ENCODE measurements at places on chromosomes 6 and 20.
A peak's percentile ranks its signal among the peaks of the same experiment; 100 is the strongest.

GRCh38 chr6:36113703-36114102 is 16.6 kb upstream of the MAPK13 start:
- no peak for DNase-seq

DNA sequence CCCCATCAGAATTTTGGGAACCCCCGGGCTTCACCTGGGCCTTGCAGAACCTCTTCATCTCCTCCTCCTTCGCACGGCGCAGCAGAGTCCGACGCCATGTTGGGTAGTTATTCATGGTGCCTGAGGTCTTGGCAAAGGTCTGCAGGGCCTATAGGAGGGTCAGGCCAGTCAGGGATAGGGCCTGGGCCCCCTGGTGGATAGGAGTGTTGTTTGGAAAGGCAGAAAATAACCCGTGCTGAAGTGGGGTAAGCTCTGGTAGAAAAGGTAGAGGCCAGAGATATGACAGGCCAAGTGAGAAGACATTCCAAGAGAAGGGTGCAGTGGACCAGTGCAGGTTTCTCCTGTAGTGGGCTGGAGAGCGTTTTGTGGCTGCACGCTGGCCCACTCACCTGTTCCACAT is 4.9 kb downstream of the SMPD2 start:
- DNase-seq: no peak

- DNase-seq: no peak
Measured at GRCh38 chr6:33276581-33276863, 401 bp upstream of the B3GALT4 start.

GRCh38 chr6:112117554-112117953 is 30.2 kb downstream of the FAM229B start:
- DNase-seq: peak; percentile 45

DNA sequence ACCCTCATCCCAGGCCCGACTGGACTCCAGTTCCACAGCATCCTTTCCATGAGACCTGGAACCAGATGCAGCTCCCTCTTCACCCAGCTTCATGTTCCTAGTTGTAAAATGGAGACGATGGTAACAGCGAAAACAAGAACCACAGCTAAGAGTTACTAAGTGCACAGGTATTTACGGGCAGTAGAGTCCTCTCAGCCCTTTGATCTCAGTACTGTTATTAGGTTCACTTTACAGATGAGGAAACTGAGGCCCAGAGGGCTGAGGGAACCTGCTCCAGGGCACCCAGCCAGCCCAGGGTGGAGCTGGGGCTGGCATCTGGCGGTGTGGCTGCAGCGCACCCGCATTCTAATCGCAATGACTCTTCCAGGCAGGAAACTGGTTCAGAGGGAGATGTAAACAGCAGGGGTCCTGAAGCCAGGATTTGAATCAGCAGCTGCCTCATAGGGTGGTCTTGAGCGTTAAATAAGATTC is 858 bp downstream of the BCAS1 start:
- DNase-seq: no peak

DNA sequence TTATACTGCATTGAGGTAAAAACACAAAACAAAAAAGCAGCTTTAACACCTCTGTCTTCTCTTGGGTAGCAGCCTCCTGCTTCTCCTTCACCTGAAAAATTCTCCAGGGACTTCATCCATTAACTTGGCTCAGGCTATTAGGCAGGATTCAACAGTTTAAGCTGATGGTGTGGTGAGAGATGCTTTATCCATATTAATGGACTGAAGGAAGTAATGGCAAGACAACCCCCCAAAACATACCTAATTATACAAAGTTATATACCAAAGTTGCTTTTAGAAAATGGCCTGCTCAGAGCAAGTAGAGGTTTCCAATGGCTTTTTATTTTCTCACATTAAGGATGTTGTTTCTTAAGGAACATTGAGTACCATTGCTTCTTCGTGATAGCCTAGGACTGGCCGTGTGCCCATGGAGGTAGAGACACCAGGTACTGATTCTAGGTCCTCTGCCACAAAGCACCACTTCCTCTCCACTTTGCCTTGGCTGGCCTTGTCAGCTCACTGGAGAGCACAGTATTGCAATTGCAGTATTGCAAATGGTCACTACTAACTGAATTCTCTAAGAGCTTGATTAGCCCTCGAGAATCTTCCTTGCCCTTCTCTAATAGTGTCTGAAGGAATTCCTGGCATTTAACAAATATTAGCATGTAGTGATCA is 7.3 kb downstream of the EDN1 start:
- DNase-seq: no peak

GRCh38 chr6:128432394-128432793 is 88.0 kb downstream of the PTPRK start:
- peak; percentile 65 for DNase-seq

DNA sequence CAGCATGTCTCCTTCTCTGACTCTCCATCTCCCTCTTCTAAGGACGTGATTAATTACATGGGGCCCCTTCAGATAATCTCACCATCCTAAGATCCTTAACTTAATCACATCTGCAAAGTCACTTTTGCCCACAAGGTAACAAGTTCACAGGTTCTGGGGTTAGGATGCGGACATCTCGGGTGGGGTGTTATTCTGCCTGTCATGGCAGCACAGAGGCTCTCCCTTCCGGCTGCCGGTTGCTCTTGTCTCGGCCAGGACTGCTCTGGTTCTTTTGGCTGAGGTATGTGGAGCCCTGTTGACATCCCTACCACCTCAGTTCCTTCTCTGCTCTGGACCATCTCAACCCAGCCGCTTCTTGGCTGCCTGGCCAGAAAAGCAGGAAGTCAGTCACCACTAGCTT is 4.2 kb upstream of the CST11 start:
- no peak for DNase-seq

DNA sequence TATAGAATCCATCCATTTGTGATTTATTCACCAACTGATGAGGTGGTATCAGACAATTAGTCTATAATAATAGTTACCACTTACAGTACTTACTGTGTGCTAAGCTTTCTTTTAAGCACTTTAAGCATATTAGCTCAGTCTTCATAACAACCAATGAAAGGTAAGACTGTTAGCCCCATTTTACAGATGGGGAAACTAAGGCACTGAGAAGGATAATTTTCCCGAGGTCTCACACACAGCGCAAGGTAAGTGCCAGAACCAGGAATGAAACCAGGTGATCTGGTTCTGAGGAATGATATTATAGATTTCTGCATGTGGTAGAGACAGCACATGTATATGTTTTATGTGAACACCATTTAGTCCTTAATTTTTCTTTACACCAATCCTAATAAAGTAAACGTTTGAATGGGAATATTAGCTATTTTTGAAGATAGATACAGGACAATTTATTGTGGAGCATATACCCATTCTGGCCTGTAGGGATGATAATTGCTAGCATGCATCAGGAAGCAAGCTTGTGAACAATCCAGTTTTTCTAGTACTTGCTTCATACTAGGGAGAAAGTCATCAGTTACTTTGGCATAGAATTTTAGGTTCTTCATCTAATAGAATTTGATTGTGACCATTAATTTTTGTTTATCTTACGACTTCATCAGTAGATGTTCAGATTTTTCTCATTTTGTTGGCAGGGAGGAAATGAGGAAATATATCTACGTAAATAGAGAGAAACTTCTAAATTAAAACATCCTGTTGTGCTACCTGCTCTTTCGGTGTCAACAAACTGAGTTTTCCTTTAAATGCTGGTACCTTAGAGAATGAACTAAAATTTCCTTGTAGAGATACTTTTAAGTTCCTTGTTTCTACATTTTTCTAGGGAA is 3.0 kb downstream of the YWHAB start:
- no peak for DNase-seq

GRCh38 chr6:74646461-74646860 is 559.4 kb downstream of the COL12A1 start:
- no peak for DNase-seq

GRCh38 chr6:155996151-155996550 is 540.5 kb upstream of the NOX3 start:
- DNase-seq: no peak

GRCh38 chr20:35641743-35642142 is 23.0 kb downstream of the CPNE1 start:
- DNase-seq: no peak

DNA sequence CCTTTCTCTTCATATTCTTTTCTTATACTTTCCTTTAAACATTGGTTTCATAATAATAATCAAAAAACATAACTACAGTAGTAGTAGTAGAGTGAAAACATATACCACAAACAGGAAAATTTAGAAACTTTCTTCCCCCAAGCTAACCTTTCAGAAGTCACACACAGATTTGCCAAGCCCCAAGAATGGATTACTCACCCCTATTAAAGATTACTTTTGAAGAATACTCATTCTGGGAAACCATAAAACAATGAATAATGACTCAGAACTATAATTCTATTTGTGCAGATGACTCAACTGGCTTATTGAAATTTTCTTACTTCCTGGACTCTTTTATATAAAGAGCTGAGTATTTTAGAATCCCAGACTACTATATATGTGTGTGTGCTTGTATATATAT is 119.4 kb upstream of the GJE1 start:
- peak; percentile 93 for DNase-seq

DNA sequence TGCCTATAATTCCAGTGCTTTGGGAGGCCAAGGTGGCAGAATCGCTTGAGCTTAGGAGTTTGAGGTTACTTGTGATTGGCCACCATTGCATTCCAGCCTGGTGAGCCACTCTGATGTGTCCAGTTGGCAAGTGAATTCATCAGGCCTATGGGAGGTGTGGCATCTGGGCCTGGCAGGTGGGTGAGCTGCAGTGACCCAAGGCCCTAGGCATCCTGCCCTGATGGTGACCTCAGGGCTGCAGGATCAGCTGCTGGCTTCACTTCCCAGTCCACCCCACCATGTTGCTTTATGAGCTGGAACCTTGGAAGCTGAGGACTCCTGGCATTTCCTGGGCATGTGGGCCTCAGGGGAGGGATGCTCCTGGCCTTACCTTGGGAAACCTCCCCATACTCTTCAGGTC is 20.5 kb downstream of the RSPH9 start:
- peak; percentile 59 for DNase-seq

DNA sequence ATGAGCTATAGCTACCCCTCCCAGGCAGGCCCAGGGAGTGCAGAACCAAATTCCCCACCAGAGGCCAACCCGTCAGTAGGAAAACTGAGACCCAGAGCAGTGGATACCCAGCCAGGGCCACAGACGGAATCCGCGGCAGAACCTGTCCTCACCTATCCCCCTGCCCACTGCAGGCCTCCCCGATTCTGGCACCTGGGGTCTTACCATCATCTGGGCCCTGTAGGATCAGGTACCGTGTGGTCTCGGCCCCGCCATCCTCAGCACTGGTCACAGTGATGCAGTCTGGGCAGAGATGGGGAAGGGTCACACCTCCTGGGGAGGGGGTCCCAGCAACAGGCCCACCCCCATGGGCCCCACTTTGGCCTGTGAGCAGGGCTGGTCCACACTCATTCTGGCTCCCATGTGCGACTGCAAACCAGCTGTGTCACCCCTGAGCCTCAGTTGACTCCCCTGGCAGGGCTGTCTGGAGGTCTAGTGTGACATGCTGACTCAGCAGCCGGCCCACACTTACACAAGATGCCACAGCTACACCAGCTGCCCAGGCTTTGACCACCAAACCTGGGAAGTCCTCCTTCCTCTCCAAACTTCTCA is 3.8 kb downstream of the ZNF335 start:
- no peak for DNase-seq

DNA sequence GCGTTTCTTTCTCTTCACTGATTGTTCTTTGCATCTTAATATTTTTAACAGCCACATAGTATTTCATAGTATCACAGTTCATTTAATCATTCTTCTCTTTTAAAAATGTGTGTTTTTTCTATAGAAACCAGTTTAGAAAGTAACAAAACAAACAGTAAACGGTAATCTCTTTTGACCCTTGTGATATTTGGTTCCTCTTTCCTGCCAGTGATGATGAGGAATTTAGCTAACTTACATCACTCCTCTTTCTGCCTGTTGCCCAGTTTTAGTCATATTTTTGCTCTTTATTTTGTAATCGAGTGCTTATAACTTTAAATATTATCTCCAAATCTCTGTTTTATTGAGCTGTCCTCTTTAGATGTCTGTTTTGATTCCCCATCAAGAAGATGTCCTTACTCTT is 38.1 kb upstream of the ZBTB24 start:
- no peak for DNase-seq

DNA sequence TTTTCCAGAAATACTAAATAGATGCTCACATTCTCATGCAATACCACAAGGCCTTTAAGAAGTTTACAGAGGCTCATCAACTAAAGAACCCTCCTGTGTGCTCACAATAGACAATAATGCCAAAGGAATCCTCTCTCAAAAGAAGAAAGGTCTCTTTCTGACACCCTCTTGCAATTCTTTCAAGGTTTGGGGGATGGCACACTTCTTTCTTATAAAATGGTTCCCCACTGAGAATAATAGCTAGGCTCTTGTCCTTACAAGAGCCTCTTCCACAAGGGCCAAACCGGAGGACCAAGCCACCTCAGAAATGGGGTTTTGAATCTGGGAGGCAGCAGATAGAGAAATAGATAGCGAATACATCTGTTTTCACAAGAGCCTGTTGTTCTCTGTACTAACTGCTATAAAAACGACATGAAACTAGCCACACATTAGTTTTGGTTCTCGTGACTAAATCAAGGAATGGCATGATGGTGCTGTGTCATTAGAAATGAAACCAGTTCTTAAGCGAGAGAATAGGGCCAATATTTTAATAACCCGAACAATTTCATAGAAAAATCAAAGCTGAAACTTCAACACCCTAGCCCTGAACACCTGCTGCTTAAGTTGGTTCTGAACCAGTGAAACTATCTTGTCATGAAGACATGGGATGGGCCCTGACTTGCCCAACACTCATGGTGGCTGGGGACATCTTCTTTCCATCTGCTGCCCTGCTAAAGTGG is 81.1 kb downstream of the PRDM1 start:
- no peak for DNase-seq

DNA sequence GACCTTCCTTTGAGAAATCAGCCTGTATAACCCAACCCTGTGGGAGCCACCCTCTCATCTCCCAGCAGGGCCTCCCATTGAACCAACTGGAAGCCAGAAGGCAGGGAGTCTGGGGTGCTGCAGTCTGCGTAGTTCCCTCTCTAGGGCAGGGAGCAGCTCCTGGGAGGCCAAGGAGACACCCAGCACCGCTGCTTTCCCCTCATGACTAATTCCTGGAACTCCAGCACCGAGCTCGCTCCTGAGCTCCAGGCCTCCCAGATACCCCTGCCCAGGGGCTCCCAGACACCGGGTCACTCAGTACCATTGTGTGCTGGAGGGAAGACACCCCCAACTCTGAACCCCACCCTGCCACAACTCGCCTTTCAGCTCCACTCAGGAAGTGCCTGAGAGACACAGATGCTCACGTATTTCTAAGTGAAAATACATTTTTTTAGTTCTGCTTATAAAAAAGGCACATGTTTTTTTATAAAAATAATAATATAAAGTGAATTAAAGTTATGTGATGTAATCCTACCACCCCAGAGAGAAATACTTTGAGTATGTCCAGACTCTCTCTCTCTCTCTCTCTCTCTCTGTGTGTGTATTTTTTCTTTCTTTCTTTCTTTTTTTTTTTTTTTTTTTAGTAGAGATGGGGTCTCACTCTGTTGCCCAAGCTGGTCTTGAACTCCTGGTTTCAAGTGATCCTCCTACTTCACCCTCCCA is 17.5 kb downstream of the PIM1 start:
- peak; percentile 8 for DNase-seq

GRCh38 chr20:884983-885952 is 30.9 kb downstream of the ANGPT4 start:
- peak; percentile 19 for DNase-seq

GRCh38 chr6:33929575-33930288 is 125.9 kb upstream of the MLN start:
- no peak for DNase-seq

Data from EL (cell line).